ENCODE measurements at places on chromosomes 1 and 21.

- peak; percentile 31 for DNase-seq
Measured at GRCh38 chr1:150981805-150982712, at the start of gene ANXA9. Gene ANXA9 (plus strand): TSS chr1:150982292. CDS start chr1:150983106, 814 bp downstream.

DNA sequence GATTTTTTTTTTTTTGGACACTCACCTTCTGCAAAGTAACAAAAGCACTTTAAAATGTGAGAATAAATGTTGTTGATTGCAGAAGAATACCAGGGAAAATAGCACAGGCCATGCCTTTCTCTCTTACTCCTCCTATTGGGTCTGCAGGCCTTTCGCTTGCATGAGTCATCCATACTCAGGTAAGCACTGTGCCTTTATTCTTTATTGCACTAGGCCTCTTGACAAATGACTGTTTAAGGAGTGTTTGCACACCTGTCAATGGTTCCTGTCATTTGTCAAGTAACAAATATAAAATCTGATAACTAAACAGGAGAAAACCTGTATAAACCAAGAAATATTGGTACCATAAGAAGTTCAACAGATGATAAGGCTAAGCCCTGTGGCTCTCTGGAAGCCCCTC lies 106.5 kb downstream of the RGS7 start:
- no peak for DNase-seq

GRCh38 chr1:102472520-102472919 lies 475.8 kb upstream of the OLFM3 start:
- DNase-seq = no peak

GRCh38 chr1:175649416-175649815 lies 94.0 kb downstream of the TNR start:
- no peak for DNase-seq

GRCh38 chr21:15703932-15704331 lies 25.9 kb upstream of the USP25 start:
- no peak for DNase-seq

DNA sequence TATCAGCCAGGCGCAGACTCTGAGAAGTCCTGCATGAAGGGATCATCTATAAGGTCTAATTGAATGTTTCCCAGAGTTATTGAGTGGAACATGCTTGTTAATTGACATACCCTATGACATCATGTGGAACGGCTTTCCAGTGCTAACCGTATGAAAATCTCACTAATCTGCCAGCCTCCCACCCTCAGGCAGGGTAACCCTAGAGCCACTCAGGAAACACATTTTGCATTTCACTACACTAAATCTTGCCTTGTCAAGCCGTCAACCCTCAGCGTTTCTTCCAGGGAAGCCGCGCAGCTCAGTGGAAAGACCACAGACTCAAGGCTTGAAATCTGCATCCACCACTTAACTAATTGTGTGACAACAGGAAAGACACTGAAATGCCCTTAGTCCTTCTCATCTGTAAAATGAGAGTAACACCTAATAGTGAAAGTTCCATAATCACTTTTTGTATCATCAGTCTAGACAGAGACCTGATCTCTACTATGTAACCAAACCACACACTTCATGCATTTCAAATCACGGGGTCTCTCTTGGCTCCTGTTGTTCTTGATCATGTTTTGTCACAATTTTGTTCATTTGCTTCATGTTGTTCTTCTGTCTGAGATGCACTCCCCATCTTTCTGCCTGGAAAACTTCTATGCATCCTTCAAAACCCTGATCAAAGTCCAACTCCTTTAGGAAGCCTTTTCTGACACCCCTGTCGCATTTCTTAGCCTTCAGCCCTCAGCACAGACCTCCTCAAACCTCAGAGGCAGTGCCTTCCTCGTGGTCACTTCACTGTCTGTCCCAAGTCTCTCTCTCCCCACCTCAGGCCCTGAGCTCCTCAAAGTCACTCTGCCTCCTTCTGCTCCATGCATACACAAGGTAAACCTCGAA lies 246.5 kb downstream of the TOMM20 start:
- DNase-seq = no peak

DNA sequence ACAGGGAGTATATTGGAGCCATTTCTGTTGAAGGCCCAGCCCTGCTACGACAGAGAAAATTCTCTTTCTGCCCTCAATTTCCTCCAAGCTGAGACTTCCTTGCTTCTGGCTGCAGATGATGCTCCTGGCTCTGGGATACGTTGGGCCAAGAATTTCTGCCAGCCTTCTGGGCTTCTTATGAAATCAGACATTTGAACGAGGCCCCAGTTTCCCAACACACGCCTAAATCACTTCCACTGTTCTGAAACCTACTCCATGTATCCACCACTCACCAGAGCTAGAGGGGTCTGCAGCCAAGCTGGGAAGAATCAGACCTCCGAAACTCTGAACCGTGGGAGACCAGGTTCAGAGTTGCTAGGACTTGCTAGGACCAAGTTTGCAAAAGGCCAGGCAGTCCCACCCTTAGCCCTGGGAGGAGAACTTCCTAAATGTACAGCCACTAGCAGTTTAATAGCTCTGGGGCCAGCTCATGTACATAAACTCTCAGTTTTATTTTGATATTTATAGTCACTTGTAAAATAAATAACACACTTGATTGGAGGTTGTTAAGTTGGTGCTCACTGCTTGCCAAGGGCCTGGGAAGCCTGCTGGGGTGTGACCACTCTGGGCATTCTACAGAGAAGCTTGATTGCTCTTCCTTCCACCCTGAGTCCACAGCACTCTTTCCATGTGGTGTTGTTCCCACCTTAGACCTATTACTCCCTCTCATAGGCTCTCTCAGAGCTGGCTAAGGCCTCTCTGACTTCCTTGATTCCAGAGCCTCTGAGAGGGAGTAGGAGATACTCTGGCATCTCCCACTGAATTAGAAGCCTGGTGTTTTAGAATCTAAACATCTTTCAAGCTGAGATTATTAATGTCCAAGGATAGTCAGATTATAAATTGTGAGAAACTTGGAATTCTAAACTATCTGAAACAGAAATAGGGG lies 83.4 kb upstream of the TRABD2B start:
- DNase-seq = no peak

DNA sequence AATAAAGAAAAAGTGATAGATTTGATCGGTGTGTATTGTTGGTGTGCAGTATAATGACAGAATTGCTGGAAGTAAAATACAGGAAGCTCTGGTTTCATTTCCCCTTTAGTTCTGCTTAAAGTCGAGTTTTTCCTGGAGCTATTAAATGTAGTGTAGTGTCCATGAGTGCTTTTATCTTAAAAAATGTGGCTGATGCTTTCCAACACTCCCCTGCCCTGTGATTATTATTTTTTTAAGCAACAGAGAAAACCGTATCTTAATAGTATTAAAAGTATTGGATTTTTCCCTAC lies 1.1 kb downstream of the LGALS8 start:
- no peak for DNase-seq

- DNase-seq = peak; percentile 96
Measured at GRCh38 chr1:152167835-152168534, 9.0 kb upstream of the RPTN start.

GRCh38 chr1:154206196-154206595 lies at the start of gene CFAP141:
Gene CFAP141 (minus strand): TSS chr1:154206333. CDS start chr1:154206307, 26 bp downstream.
- DNase-seq = peak; percentile 44

GRCh38 chr1:115781343-115781742 lies 12.8 kb upstream of the CASQ2 start:
- DNase-seq = no peak

GRCh38 chr1:112268408-112268807 lies 127.6 kb upstream of the CTTNBP2NL start:
- no peak for DNase-seq

DNA sequence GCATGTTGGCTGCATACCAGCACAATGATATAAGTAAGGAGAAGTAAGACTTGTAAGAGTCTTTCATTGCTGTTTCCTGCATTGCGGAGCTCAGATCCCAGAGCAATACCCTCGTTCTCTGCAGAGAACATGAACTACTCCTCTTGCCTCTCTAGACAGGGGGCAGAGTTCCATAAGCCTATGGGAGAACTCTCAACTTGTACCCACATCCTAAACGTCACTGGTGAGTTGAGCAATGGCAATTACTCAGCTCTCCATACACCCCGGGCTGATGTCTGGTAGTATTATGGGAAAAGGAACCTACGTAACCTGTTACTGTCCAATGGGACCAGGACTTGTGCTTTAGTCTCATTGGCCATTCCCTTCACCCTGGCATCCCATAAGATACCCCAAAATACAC lies 27.3 kb upstream of the ZNF496 start:
- no peak for DNase-seq

DNA sequence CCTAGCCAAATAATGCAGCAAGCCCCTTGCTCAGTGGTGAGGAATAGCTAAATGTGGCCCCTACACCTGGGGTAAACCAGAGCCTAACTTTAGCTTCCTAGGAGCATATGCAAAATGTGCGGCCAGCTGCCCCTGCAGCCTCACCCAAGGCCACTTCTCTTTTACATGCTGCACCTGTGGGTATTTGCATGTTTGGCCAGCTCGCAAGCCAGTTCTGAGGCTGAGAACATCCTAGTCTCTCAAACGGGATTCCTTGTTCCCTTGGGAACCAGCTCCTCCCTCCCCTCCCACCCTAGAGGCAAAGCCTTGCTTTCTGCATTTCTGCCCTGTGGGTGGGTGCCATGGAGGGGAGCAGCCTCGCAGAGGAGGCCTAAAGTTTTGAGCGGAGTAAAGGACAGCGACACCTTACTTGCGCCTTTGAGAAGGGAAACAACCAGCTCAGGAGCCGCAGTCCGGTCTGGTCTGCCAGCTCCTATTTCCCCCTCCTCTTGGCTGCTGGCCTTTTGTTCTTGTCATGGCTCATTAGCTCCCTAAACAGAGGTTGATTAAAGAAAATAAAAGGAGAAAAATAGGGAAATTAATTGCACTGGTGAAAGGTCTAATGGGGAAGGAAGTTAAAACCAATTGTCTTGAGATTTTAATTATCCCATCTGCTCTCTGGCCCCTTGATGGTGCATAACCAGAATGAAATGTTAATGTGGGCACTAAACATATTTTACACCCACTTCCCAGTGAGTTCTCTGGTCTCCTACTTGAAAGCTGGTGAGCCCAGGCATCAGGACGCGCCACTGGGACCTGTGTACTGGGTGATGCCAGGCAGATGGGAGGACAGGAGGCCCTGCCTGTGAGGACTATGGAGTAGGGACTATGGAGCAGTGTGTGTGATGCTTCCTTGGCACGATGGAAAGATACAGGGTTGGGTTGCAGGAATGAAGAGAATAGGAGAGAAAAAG lies 68.7 kb downstream of the TEX35 start:
- no peak for DNase-seq

- DNase-seq = no peak
Measured at GRCh38 chr21:28548291-28548690, 444.4 kb downstream of the LTN1 start.

DNA sequence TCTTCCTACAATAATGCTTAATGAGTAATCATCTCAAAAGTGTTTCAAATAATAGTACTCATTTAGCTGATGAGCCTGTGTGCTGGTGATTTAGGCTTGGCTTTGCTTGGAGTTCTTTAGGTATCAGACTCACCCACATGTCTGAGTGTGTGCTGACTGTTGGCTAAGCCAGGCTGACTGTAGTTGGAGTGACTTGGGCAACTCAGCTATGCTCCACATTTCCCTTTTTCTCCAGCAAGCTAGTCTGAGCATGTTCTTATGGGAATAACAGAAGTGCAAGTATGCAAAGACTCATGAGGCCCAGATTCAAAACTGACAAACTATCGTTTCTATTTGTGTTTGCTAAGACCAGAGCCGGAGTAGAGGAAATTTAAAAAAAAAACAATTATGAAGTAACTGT lies 99.0 kb upstream of the ADGRL4 start:
- DNase-seq = no peak

- no peak for DNase-seq
Measured at GRCh38 chr1:78286686-78287085, 204.1 kb upstream of the PTGFR start.

- DNase-seq = no peak
Measured at GRCh38 chr1:157956732-157957131, 36.7 kb upstream of the KIRREL1 start.

- DNase-seq = no peak
Measured at GRCh38 chr1:20847611-20848080, 60.5 kb upstream of the HP1BP3 start.

DNA sequence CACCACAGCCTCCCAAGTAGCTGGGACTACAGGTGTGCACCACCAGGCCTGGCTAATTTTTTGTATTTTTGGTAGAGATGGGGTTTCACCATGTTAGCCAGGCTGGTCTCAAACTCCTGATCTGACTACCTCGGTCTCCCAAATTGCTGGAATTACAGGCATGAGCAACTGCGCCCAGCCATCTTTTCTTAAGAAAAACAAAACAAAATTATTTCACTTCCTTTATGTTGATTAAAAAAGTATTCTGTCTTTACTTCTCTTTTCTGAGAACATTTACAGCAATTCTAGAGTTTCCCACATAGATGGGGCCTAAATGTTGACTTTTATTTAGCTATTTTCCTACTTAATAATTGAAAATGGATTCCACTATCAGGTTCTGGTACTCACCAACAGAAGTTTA lies 17.3 kb upstream of the TMEM183A start:
- no peak for DNase-seq

DNA sequence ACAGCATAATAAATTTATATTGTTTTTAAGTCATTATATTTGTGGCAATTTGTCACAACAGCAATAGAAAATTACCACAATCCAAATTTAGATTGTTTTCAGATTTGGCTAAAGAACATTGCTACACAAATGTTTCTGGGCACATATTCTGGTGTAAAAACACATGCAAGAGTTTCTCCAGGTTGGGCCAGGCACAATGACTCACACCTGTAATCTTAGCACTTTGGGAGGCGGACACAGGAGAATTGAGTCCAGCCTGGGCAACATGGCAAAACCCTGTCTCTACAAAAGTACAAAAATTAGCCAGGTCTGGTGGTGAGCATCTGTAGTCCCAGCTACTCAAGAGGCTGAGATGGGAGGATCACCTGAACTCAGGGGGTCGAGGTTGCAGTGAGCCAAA lies 8.4 kb downstream of the ERO1B start:
- no peak for DNase-seq

DNA sequence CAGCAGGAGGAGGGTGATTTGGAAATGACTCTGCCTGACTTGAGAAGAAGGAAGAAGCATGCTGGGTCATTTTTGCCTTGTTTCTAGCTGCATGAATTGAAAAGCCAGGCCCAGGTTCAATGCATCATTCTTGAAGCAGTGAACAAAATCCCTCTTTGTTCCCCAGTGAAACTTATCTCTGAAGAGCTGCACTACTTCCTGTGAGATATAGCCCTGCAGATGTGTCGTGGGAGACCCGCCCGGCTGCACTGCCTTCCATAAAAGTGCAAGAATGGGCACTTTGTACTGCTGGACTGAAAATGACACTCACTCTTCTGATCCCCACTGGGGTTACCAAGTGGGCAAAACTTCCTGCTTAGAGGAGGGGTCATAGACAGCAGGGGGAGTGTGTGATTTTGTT lies 249.2 kb upstream of the NFIA start:
- DNase-seq = no peak

DNA sequence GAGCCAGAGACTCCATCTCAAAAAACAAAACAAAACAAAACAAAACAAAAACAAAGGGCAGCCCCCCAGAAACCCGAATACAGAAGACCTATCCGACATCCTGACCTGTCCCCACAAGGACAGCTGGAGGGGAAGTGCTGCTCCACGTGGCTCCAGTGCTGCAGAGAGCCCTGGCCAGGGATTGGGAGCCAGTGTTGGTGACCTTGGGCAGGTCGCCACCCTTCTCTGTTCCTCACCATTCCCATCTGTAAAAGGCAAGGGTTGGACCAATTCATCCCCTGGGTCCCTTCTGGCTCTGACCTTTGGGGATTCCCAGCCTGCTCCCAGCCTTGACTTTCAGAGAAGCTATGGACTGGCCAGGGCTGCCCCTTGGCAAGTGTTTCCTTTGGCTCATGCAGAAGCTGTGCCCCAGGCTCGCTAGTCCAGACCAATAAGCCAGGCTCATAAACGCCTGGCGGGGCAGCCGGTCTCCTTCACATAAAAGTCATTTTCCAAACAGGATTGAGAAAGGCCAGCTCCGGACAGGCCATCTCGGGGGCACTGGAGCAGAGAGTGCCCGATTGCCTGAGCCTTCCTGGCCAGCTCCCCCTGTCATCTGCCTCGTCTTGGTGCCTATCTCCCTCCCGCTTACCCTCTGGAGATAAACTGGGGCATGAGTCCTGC lies 20.0 kb upstream of the PADI1 start:
- no peak for DNase-seq

Measured in RCC 7860 (cell line).